ENCODE measurements at places on chromosomes 13 and 19. TPM values are rescaled to one million over a fixed set of nuclear protein-coding genes. Genes with fewer than 3 reads are reported as not detected.

The NTF4 gene
- not detected for total RNA-seq

The TJP3 gene
- total RNA-seq, result 1.0 TPM

The PPM1N gene
- total RNA-seq, result 2.8 TPM

The LHB gene
- 0.39 TPM for total RNA-seq

The ZNF324B gene
- total RNA-seq, result 7.5 TPM

- DNase-seq, result no peak
These were observed 899.5 kb upstream of the SLC10A2 start for GRCh38 chr13:103965506-103966243.

DNA sequence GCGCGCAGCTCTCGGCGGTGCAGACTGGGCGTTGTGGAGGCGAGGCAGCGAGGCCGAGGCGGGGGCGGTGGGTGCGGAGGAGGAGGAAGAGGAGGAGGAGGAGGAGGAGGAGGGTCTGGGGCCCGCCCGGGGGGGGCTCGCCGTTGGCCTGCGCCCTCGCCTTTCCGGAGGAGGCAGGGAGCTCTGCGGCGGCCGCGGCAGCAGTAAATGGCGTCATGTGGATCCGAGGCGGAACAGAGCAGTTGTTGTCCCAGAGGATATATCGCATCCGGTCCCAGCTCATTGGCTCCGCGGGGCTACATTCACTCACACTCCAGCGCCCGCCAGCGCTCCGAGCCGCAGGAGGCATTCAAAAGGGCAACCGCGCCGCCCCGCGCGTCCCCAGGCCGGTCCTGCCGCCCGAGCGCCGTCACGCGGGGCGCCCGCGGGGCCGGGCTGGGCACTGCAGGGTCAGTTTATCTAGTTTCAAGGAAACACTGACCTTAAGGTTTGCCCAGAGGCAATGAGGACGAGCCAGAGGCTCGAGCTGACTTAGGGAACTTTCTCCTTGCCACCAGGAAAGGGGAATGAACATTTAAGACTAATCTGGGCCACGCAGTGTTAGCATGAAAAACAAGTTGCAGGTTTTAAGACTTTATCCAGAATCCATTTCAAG lies at the start of gene SPRY2:
Gene SPRY2, minus strand, starts transcription at position 26 of the 655 bp plus-strand sequence. CDS start 3,421 bp downstream, outside the sequence.
- peak; percentile 72 for DNase-seq

- DNase-seq, result peak; percentile 46
These were observed 67.9 kb upstream of the ZNF724 start for GRCh38 chr19:23318143-23318542.

DNA sequence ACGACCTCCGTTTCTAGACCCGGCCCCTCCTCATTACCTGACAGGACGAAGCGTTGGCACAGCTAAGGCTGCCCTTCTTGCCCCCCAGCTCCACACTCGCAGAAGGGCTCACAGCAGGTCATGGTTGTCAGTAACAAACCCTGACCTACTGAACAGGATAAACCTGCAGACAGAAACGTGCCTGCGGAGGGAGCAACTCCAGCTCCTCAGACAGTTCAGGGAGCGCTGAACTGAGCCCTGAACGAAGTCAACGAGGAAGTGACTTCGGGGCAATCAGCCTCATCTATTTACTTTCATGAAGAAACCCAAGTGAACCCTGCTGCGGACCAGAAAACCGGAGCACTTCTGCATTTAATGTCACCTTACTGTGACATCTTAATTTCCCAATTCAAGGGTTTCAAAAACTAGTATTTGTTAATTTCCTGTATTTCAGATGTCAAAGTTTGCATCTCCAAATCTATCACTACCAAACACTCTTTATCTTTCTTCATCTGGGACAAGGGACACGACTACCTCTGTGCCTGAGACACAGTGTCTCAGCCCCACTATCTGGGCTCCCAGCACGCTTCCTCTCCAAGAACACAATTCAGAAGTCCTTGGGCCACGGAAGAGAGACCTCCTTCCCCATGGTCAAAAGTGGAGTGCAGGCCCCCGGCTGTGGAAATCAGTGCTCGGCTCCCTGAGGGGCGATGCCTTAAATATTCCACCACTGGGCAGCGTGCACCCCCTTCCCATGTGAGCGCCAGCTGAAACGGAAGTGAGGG lies 40.2 kb downstream of the CARS2 start:
- DNase-seq, result no peak

DNA sequence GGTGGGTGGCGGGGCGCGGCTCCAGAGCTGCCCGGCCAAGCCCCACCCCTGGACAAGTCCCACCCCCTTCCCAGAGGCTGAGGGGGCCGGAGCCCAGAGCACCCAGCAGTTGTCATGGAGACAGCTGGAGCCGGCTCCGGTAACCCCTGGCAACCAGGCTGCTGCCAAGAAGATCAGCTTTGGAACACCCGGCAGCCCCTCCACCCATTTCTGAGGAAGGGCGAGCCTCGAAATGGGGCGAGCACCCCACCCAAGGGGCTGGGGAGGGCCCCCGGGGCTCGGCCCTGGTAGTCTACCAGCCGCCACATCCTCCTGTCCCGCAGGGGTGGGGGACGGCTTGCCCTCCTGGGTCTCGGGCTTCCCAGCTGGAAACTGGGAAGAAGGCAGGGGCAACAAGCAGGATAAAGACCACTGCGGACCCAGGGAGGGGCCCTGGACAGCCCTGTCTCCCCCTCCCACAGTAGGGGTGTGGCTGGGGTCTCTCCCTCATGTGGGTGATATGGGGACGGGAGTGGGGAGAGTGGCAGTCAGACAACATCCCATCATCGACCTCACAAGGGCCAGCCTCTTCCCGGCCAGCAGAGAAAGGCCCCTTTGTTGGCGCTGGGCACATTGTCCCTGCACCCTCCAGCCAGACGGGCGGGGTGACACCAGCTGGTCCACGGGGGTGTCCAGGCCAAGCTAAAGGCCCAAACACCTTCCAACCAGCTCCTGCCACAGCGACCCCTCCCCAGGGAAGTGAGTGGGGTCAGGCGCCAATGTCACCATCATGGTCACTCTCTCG lies 1.5 kb downstream of the CERS1 start:
- no peak for DNase-seq

DNA sequence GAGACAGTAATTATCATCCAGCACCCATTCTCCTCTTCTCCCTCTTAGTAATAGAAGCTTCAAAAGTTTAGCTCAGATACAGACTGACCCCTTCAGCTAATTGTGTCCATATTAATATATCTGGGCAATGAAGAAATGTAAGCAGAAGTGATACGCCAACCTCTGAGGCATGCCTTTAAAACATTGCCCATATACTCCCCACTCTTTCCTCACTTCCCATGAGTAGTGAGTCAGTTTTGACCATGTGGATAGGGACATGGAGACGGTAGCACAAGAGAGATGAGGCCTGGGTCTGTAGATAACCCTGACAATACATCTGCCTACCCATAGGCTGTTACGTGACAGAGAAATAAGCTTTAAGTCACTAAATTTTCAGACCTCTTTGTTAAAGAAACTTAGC lies 147.6 kb downstream of the KCTD12 start:
- DNase-seq, result no peak

- no peak for DNase-seq
These were observed 179.2 kb upstream of the ZNF507 start for GRCh38 chr19:32166238-32166637.

- DNase-seq, result no peak
These were observed 6.8 kb upstream of the MRPS31 start for GRCh38 chr13:40777809-40778175.

GRCh38 chr19:28171983-28172382 lies 1041.0 kb downstream of the UQCRFS1 start:
- DNase-seq, result no peak

- peak; percentile 83 for DNase-seq
These were observed 39.5 kb downstream of the DHRS12 start for GRCh38 chr13:51764184-51765141.

Measured in activated CD4-positive, alpha-beta T cell treated with anti-CD3 and anti-CD28 coated beads for 36 hours (primary cell).